Heart left ventricle (tissue), 16 donors: ENCODE measurements at places on chromosomes 3 and 15.

DNA sequence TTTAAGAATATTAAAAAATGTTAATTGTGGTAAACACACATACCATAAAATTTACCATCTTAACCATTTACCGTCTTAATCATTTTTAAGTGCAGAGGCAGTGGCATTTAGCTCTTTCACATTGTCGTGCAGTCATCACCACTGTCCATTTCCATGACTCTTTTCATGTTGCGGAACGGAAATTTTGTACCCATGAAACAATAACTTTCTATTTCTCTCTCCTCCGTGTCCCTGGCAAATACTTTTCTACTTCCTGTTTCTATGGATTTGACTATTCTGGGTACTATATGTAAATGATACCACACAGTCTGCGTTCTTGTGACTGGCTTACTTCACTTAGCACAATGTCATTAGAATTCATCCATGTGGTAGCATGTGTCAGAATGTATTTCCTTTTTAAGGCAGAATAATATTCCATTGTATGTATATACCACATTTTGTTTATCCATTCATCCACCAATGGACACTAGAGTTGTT is 27.9 kb downstream of the AKAP13 start:
- peaks cover 71% of the 10 kb centered on the region for H3K4me1 ChIP-seq
- no peaks in the 10 kb centered on the region for H3K36me3 ChIP-seq
- H3K4me3 ChIP-seq, result no peak overlapping the region
- no peak for DNase-seq

DNA sequence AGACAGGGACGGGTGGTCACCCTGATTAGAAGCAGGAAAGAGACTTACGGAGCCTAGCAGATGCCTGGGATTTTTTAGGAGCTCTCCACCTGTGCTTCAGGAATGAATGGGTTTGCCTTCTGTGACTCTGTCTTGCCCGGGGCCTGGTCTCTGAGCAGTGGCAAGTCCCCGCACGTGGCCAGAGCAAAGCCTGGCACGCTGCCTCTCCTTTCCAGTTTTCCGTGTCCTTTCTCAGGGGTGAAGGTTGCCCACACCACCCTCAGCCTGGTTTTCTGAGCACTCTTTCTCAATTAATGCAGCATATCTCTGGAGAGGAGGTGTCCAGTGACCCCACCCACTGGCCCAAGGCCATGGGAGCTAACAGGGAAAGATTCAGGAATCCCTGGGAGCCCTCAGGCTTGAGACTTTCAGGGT is 14.5 kb upstream of the CHST14 start:
- peaks cover 19% of the 10 kb centered on the region for H3K4me1 ChIP-seq
- H3K36me3 ChIP-seq, result peaks cover 23% of the 10 kb centered on the region
- H3K27ac ChIP-seq, result peak overlapping the region; percentile 55
- no peak for DNase-seq

DNA sequence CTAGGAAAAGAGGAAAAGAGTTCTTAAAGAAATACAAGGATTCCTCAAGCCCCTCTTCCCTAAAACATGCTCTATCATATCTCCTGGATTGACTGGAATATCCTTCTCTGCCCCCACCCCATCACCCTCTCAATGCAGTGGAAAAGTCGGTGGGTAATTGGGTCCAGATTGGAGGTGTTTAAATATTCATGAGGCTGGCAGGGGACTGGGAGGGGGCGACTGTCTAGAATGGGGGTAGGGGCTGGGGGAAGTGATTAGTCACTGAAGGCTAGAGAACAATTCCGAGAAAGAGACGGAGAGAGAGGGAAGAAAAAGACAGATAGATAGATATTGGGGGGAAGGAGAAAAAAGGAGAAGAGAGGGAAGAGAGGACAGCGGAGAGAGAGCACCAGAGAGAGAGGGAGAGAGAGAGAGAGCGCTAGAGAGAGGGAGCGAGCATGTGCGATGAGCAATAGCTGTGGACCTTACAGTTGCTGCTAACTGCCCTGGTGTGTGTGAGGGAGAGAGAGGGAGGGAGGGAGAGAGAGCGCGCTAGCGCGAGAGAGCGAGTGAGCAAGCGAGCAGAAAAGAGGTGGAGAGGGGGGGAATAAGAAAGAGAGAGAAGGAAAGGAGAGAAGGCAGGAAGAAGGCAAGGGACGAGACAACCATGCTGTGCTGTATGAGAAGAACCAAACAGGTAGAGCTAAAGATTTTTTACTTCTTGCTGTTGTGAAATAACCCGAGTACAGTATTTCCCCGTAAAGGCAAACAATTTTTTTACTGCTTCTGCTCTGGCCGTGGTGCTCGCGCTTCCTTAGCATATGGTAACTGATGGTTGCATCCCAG is at the start of gene GAP43:
TSS of gene GAP43 (plus strand) at position 467 of the 825 bp plus-strand sequence. CDS start at position 647, 180 bp downstream.
- peak within 1 kb of the TSS; percentile 47 for H3K4me3 ChIP-seq
- peaks cover 9% of the 10 kb centered on the region for H3K27me3 ChIP-seq
- no peaks in the 10 kb centered on the region for H3K36me3 ChIP-seq
- no peak for DNase-seq
- no peaks in the 10 kb centered on the region for H3K4me1 ChIP-seq

DNA sequence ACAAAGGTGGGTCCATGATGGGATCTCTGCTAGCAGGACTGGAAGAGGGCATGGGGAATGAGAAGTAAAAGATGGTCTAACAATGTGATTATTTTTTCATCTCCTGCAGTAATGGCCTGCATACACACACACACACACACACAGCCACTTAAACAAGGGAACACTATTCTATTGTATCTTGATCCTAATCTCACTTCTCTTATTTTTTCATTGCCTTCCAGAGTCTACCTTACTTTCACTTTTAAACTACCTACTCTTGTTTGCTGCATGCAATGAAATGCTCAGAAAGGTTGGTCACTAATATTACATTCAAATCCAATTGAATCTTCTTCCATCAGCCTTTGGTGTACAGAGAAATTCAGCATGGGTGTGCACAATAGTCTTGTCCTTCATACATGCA is 853.8 kb downstream of the IGSF11 start:
- no peak for DNase-seq
- no peak overlapping the region for H3K27ac ChIP-seq
- H3K4me1 ChIP-seq, result no peaks in the 10 kb centered on the region
- no peaks in the 10 kb centered on the region for H3K36me3 ChIP-seq

DNA sequence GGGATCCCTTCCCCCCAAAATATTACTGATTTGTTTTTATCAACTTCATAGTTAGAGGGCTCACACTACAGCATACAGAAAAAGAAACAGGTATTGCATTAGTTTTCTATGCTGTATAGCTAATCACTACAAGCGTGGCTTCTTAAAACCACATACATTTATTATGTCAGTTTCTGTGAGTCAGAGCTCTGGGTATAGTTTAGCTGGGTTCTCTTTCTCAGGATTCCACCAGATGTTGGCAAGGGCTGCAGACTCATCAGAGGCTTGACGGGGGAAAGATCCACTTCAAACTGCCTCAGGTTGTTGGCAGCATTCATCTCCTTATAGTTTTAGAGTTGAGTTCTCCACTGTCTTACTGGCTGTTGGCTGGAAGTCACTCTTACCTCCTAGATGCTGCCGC is 328.0 kb downstream of the NLGN1 start:
- no peaks in the 10 kb centered on the region for H3K4me1 ChIP-seq
- no peak for DNase-seq
- no peak overlapping the region for H3K4me3 ChIP-seq
- no peak overlapping the region for H3K27ac ChIP-seq
- H3K36me3 ChIP-seq, result no peaks in the 10 kb centered on the region

DNA sequence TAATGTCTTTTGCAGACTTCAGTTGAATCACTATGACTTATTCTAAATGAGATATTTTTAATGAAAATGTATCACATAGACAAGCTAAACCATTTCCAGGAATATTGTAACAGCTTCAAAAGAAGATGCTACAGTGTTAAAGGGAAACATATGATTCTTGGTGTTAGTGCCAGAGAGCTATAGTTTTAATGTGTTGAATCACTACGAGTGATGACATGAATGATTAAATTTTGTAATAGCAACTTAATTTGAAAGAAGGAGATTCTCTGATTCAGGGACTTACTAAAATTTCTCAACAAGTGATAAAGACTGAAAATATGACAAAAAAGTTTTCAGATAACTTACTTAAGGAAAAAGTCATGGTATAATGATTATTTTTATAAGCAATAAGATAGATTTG is 267.3 kb upstream of the SLITRK3 start:
- no peaks in the 10 kb centered on the region for H3K4me1 ChIP-seq
- H3K27ac ChIP-seq, result no peak overlapping the region
- no peaks in the 10 kb centered on the region for H3K36me3 ChIP-seq
- H3K4me3 ChIP-seq, result no peak overlapping the region
- no peak for DNase-seq

DNA sequence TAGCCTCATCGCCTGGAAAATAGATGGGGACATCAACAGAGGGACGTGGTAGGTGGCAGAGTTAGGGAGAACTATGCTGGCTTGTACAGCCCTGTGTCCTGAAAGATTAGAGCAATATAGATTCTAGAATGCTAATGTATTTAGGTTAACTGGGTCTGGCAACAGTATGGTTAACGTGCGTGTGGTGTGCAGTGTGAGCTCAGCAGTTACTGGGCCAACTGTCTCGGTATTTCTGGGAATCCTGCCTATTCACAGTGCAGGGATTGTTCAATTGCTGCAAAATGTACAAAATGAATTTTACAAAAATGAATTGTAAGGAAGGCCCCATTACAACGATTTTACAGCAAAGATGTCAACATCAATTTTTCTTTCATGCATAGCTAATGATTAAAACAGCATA is 20.6 kb downstream of the MEIS2 start:
- no peaks in the 10 kb centered on the region for H3K27me3 ChIP-seq
- peaks cover 17% of the 10 kb centered on the region for H3K4me1 ChIP-seq
- H3K4me3 ChIP-seq, result no peak overlapping the region
- peak overlapping the region; percentile 60 for H3K27ac ChIP-seq

GRCh38 chr3:102514241-102514640 is 79.4 kb downstream of the ZPLD1 start:
- no peak for DNase-seq
- no peak overlapping the region for H3K27ac ChIP-seq
- H3K27me3 ChIP-seq, result no peaks in the 10 kb centered on the region
- no peak overlapping the region for H3K4me3 ChIP-seq
- no peaks in the 10 kb centered on the region for H3K4me1 ChIP-seq

DNA sequence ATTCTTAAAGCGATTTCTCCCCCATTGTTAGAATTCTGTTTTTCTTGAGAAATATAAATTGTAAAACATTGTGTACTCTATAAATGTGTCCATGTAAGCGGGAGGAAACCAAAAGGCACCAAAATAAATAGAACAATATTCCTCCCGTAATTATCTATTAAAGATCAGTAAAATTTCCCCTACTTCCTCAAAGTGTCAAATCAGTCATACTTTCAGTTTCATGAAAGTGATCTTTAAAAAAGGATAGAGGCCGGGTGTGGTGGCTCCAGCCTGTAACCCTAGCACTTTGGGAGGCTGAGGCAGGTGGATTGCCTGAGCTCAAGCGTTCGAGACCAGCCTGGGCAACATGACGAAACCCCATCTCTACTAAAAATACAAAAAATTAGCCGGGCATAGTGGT is 278.9 kb downstream of the MECOM start:
- H3K27me3 ChIP-seq, result no peaks in the 10 kb centered on the region
- no peak overlapping the region for H3K27ac ChIP-seq
- H3K4me1 ChIP-seq, result no peaks in the 10 kb centered on the region
- no peak for DNase-seq
- no peaks in the 10 kb centered on the region for H3K36me3 ChIP-seq

- no peaks in the 10 kb centered on the region for H3K27me3 ChIP-seq
- peaks cover 17% of the 10 kb centered on the region for H3K4me1 ChIP-seq
- no peak overlapping the region for H3K4me3 ChIP-seq
- H3K36me3 ChIP-seq, result no peaks in the 10 kb centered on the region
- H3K27ac ChIP-seq, result no peak overlapping the region
These were observed 24.8 kb downstream of the SLC28A2 start for GRCh38 chr15:45276831-45277230.

DNA sequence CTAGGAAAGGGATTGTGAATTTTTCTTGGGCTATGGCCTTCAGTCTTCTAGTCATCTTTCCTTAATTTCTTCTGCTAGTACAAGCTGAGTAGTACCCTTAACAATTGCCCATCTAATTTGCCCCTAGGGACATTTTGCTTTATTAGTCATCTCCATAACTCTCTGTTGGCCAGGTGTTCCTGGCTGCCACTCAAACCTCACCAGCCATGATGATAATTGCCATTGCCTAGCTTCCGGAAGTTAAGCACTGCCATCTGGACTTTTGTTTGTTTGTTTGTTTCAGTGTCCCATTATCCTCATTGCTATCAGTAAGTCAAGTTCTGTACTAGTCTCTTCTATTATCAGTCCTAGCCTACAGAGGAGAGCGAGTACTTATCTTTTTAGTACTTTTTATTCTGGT is 36.6 kb upstream of the UBL7 start:
- DNase-seq, result no peak
- H3K4me3 ChIP-seq, result no peak overlapping the region
- H3K4me1 ChIP-seq, result no peaks in the 10 kb centered on the region
- no peaks in the 10 kb centered on the region for H3K36me3 ChIP-seq
- H3K27ac ChIP-seq, result no peak overlapping the region

- no peak overlapping the region for H3K4me3 ChIP-seq
- DNase-seq, result no peak
- no peaks in the 10 kb centered on the region for H3K27me3 ChIP-seq
- H3K4me1 ChIP-seq, result no peaks in the 10 kb centered on the region
These were observed 7.3 kb upstream of the TRNT1 start for GRCh38 chr3:3119393-3119851.

DNA sequence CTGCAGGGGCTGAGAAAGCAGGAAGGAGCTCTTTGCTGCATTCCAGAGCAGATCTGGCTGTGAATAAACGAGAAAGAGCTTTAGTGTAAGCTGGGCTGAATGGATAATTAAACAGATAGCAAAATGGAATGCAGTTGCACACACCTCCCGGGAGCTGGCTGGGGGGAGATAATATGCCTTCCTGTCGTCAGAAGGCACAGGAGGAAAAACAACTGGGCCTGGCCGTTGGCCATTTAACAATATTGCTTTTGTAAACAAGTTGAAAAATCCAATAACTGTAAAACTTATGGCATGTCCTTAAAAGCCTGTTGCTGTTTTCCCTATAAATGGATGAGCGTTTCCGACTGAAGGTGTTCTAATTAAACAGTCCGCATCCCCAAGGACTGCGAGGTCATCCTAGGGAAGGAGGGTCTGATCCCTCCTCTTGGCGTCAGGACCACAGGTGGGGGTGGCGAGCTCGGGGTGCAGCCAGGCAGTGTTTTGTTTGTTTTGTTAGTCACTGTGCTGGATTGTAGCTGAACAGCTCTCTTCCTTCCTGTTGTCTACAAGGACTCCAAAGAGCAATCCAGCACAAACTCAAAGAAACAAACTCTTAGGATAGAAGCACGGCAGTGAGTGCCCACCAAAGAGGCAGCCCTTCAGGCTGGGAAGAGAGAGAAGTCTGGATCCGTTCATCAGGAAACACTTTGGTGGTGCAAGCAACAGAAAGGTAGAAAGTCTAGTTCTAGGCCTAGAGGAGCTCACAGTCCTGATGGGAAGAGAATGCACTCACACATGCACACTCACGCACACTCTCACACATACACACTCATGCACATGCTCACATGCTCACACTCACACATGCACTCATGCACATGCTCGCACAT is 133.4 kb upstream of the SMAD3 start:
- no peaks in the 10 kb centered on the region for H3K36me3 ChIP-seq
- no peak for DNase-seq
- H3K27ac ChIP-seq, result peak overlapping the region; percentile 34
- H3K27me3 ChIP-seq, result no peaks in the 10 kb centered on the region
